ENCODE measurements at places on chromosomes 11 and 22.

DNA sequence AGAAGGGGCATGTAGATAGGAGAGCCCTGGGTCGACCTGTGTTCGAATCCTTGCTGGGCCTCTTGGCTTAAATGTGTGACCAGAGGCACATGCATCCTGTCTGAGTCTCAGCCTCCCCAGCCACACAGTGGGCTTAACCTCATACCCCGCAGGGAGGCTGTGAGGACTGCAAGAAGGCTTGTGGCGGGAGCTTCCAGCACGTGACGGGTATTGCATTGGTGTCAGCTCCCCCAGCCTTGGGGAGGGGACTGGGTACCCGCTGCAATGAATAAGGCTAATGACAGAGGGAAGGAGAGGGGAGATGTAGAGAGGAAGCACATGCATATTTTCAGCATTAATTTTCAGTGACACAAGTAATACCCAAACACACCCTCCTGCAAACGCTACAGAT is 8.1 kb downstream of the RASD2 start:
- H3K27me3 ChIP-seq = peaks cover 61% of the 10 kb centered on the region
- no peak overlapping the region for H3K4me3 ChIP-seq
- H3K4me1 ChIP-seq = peaks cover 9% of the 10 kb centered on the region
- H3K36me3 ChIP-seq = no peaks in the 10 kb centered on the region

GRCh38 chr11:74318241-74318932 is 6.9 kb upstream of the P4HA3 start:
- H3K27me3 ChIP-seq = peaks cover 9% of the 10 kb centered on the region
- no peaks in the 10 kb centered on the region for H3K4me1 ChIP-seq
- no peak overlapping the region for H3K4me3 ChIP-seq
- DNase-seq = no peak
- H3K36me3 ChIP-seq = no peaks in the 10 kb centered on the region

- H3K4me1 ChIP-seq = no peaks in the 10 kb centered on the region
- no peak overlapping the region for H3K4me3 ChIP-seq
- DNase-seq = no peak
- H3K27me3 ChIP-seq = no peaks in the 10 kb centered on the region
Measured at GRCh38 chr11:859394-860131, 16.9 kb downstream of the TSPAN4 start.

- H3K27ac ChIP-seq = no peak overlapping the region
- no peaks in the 10 kb centered on the region for H3K36me3 ChIP-seq
- H3K27me3 ChIP-seq = no peaks in the 10 kb centered on the region
- H3K4me1 ChIP-seq = no peaks in the 10 kb centered on the region
- H3K4me3 ChIP-seq = no peak overlapping the region
Measured at GRCh38 chr11:25970726-25971508, 361.0 kb upstream of the ANO3 start.

- DNase-seq = no peak
- no peaks in the 10 kb centered on the region for H3K27me3 ChIP-seq
- no peaks in the 10 kb centered on the region for H3K4me1 ChIP-seq
- H3K4me3 ChIP-seq = no peak overlapping the region
Measured at GRCh38 chr11:129643031-129643721, 172.5 kb upstream of the TMEM45B start.

DNA sequence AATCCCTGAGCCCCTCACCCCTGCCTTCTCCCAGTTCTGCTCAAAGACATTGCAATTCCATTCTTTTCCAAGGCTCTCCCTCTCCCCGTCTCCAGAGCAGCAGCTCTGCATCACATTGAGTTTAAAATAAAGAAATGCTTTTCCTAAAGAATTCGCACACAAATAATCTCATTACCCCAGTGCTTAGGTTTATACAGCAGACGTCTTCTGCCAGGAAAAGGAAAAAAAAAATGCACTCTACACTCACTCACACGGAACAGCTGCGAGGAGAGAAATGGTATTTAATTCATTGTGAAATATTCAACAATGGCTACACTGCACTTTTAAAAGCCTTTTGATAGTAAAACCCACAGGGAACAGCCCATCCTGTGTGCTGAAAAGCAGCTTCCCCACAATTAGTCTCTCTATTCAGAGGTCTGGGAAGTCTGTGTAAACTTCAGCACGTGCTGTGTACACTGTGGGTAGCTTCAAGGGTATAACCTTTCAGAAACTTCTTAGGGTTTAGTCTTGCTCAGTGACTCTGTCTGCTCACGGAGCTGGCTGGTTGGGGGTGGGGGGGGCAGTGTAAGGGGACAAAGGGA is 42.8 kb downstream of the ETS1 start:
- peaks cover 10% of the 10 kb centered on the region for H3K27me3 ChIP-seq
- H3K4me1 ChIP-seq = no peaks in the 10 kb centered on the region
- DNase-seq = no peak
- no peaks in the 10 kb centered on the region for H3K36me3 ChIP-seq

DNA sequence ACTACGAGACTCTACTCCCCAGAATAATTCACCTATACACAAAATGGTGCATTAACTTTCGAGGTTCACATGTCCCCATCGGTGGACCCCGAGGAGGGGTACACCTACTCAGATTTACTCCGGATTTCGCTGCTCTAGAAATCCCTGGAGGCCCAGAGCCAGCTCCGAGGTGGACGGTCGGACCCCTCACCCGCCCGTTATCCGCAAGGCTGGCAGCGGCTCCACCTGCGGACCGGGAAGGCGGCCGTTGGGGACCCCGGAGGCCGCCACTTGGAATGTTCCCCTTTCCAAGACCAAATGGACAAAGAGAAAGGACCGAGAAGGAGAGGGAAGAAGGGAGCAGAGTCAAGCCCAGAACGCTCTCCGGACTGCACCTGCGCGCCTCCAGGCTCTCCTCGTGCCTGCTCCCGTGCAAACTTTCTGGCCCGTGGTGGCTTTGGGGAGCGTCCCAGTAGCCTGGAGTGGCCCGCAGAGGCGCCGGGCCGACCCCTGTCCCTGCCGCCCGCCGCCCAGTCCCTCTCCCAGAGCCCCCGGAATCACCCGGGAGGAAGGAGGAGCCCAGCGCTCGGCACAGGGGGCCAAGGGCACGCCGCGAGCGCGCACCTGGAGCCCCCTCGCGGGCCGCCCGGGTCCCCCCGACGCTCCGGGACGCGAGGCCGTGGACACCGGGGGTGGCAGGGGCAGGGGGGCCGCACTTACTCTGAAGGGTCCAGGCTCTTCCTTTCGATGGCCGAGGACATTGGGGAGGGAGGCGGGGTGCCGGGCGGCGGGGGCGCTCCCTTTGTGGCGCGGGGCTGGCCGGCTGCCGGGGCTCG is 23.0 kb downstream of the LMO2 start:
- no peak overlapping the region for H3K4me3 ChIP-seq
- DNase-seq = no peak
- 0 out of 2 replicates have a peak, but pooled peaks cover 9% of the 10 kb centered on the region for H3K4me1 ChIP-seq
- H3K36me3 ChIP-seq = no peaks in the 10 kb centered on the region
- H3K27ac ChIP-seq = no peak overlapping the region

DNA sequence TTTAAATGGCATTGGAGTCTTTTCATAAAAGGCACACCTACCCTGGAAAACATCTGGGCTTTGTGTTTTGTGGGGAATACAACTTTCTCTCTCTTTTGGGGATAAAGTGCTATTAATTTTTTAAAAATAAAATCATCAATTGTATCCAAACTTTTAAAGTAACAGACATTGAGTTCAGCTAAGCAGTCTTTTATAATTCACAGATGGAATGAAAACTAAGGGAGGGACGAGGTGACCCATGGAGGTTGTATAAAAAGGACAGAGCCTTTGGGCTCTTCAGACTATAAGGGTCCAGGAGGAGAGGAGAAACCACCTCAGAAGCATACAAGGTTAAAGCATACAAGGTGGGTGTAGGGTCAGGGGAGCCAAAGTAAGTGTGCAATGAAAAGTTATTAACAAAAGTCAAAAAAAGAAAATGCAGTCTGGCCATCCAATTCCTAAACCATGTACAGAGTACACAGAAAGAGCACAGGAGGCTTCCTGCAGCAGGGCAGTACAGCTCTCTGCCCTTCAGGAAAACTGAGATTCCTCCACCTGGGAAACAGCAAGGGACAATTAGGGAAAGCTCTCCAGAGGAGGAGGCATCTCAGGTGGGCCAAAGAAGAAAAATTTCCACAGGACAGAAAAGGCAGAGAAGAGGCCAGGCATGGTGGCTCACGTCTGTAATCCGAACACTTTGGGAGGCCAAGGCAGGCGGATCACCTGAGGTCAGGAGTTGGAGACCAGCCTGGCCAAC is 10.5 kb downstream of the KLHL22 start:
- no peaks in the 10 kb centered on the region for H3K27me3 ChIP-seq
- H3K4me3 ChIP-seq = no peak overlapping the region
- no peak overlapping the region for H3K27ac ChIP-seq
- no peaks in the 10 kb centered on the region for H3K4me1 ChIP-seq

GRCh38 chr11:58060535-58060934 is 29.8 kb downstream of the OR6Q1 start:
- peak overlapping the region; percentile 60 for H3K27ac ChIP-seq
- H3K4me3 ChIP-seq = peak overlapping the region; percentile 35
- DNase-seq = no peak
- no peaks in the 10 kb centered on the region for H3K36me3 ChIP-seq
- H3K4me1 ChIP-seq = peaks cover 94% of the 10 kb centered on the region

DNA sequence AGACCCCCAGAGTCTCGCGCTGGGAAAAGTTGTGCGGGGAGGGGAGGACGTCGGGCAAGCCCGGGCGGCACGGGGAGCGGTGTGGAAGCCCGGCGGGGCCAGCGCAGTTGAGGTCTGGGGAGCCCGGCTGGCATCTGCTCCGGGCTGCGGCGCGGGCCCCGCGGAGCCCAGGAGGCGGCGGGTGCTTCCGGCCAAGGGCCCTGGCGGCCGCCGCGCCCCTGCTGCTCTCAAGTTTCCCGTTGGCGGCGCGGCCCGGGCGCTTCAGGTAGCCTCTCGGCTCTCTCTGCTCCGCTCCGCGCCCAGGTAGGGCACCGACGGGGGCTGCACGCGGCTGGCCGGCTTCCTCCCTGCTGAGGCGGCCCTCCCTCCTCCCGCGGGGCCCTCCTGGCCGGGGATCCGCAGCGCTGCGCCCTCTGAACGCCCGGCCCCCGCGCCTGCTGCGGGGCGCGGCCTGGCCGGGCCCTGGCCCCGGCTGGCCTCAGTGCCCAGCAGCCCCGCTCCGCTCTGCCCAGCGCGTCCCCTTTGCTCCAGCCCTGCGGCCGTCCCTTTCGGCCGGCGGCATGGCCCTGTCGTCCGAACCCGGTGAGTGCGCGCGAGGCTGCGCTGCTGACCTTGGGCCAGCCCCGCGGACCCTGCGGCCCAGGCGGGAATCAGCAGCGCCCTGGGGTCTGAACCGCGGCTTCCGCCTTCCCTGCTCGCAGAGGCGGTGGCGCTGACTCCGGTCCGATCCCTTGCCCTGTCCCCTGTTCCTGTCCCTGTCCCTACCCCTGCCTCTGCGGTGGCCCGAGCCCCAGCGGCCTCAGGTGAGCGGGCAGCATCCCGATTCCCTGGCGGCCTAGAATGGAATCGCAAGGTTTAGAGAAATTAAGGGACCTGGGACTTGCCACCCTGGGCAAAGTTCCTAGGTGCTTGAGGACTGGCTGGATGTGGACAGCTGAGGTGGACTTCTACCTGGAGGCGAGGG is 4.3 kb upstream of the AMPD3 start:
- DNase-seq = peak; percentile 32
- no peaks in the 10 kb centered on the region for H3K27me3 ChIP-seq
- H3K27ac ChIP-seq = no peak overlapping the region
- H3K36me3 ChIP-seq = no peaks in the 10 kb centered on the region
- H3K4me1 ChIP-seq = peaks cover 13% of the 10 kb centered on the region

DNA sequence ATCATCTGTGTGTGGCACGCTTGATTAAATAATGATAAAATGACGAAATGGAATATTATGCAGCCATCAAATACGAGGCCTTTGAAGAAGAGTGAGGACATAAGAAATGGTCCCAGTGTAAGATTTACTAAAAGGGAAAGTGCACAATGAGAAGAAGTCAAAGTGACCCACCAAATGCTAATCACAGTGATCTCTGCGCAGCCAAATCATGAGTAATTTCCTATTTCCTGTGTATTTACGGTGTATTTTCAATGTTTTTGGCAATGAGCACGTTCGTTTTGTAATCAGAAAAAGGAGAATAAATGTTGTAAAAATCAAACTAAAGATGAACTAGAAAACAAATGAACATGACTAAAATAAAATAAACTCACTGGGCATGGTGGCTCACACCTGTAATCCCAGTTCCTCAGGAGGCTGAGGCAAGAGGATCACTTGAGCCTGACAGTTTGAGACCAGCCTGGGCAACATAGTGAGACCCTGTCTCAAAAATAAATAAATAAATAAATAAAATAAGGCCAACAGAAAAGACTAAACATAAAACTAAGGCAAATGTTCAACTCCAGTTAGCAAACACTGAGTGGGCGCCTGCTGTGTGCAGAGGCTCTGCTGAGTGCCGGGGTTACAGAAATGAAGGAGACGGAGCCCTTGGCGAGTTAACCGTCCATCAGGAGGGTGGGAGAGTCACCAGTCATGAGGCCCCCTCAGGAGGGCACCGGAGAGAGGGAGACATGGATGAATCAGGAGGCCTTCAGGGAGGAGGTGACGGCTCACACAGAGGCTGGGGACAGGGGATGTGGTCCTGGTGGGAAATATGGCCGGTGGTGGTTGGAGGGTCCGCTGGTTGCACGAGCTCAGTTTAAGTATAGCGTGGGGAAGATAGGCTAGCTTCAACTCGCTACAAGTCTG is 26.0 kb upstream of the CBX7 start:
- H3K4me3 ChIP-seq = no peak overlapping the region
- no peak overlapping the region for H3K27ac ChIP-seq
- DNase-seq = no peak
